ENCODE measurements at places on chromosomes 7 and 10. TPM values are rescaled to one million over a fixed set of nuclear protein-coding genes. Genes with fewer than 3 reads are reported as not detected.

- no peaks in the 10 kb centered on the region for H3K4me1 ChIP-seq
- no peaks in the 10 kb centered on the region for H3K27me3 ChIP-seq
- no peak overlapping the region for H3K27ac ChIP-seq
- no peak overlapping the region for H3K4me3 ChIP-seq
These were observed 13.8 kb downstream of the VWA2 start for GRCh38 chr10:114252883-114253282.

The DMBT1 gene
- not detected for total RNA-seq

GRCh38 chr10:111273635-111274034, 196.8 kb downstream of the ADRA2A start:
- no peak for DNase-seq
- no peak overlapping the region for H3K27ac ChIP-seq
- H3K4me1 ChIP-seq, result no peaks in the 10 kb centered on the region
- H3K36me3 ChIP-seq, result no peaks in the 10 kb centered on the region
- H3K27me3 ChIP-seq, result peaks cover 7% of the 10 kb centered on the region

- peaks cover 2% of the 10 kb centered on the region for H3K27me3 ChIP-seq
- no peaks in the 10 kb centered on the region for H3K36me3 ChIP-seq
- H3K4me3 ChIP-seq, result no peak overlapping the region
- H3K27ac ChIP-seq, result no peak overlapping the region
- DNase-seq, result no peak
- peaks cover 2% of the 10 kb centered on the region for H3K4me1 ChIP-seq
These were observed 264.6 kb downstream of the GRID1 start for GRCh38 chr10:86102031-86102430.

The FOXP2 gene
- not detected for total RNA-seq

- H3K36me3 ChIP-seq, result no peaks in the 10 kb centered on the region
- peak; percentile 32 for DNase-seq
- H3K4me1 ChIP-seq, result peaks cover 19% of the 10 kb centered on the region
- no peak overlapping the region for H3K27ac ChIP-seq
These were observed 19.2 kb upstream of the SMO start for GRCh38 chr7:129169171-129169671.

DNA sequence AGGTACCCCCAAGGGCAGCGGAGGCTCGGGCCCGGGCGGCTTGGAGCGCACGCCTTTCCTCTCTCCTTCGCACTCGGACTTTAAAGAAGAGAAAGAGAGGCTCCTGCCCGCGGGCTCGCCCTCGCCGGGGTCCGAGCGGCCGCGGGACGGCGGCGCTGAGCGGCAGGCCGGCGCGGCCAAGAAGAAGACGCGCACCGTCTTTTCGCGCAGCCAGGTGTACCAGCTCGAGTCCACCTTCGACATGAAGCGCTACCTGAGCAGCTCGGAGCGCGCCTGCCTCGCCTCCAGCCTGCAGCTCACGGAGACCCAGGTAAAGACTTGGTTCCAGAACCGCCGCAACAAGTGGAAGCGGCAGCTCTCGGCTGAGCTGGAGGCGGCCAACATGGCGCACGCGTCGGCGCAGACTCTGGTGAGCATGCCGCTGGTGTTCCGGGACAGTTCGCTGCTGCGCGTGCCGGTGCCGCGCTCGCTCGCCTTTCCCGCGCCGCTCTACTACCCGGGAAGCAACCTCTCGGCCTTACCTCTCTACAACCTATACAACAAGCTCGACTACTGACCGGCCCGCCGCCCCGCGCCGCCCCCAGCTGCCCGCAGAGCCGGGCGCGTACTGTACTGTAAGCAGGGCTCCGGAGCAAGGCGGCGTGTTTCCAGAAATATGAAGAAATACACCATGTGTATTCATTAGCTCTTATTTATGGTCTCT, 1.8 kb downstream of the HMX2 start:
- peaks cover 61% of the 10 kb centered on the region for H3K27me3 ChIP-seq
- DNase-seq, result peak; percentile 40

- H3K4me1 ChIP-seq, result peaks cover 39% of the 10 kb centered on the region
- DNase-seq, result no peak
- peak overlapping the region; percentile 99 for H3K27ac ChIP-seq
- peaks cover 40% of the 10 kb centered on the region for H3K36me3 ChIP-seq
These were observed 482 bp upstream of the ACTR3C start for GRCh38 chr7:150323682-150324372.

- H3K36me3 ChIP-seq, result peaks cover 5% of the 10 kb centered on the region
- no peak for DNase-seq
- no peak overlapping the region for H3K27ac ChIP-seq
- no peaks in the 10 kb centered on the region for H3K27me3 ChIP-seq
- no peak overlapping the region for H3K4me3 ChIP-seq
These were observed 76.1 kb downstream of the ZNF277 start for GRCh38 chr7:112282476-112283188.

GRCh38 chr7:75914655-75915415, at the start of gene POR:
POR (plus strand) TSS chr7:75915155; CDS start chr7:75954002, 38,847 bp downstream.
- DNase-seq, result peak; percentile 94
- peaks cover 26% of the 10 kb centered on the region for H3K4me1 ChIP-seq
- H3K27me3 ChIP-seq, result peaks cover 3% of the 10 kb centered on the region
- H3K36me3 ChIP-seq, result no peaks in the 10 kb centered on the region
- H3K27ac ChIP-seq, result peak within 1 kb of the TSS; percentile 91

GRCh38 chr10:77512219-77512578, 125.4 kb downstream of the KCNMA1 start:
- no peaks in the 10 kb centered on the region for H3K36me3 ChIP-seq
- H3K27ac ChIP-seq, result no peak overlapping the region
- no peak overlapping the region for H3K4me3 ChIP-seq
- H3K27me3 ChIP-seq, result peaks cover 3% of the 10 kb centered on the region
- no peaks in the 10 kb centered on the region for H3K4me1 ChIP-seq

GRCh38 chr7:52794621-52795020, 240.8 kb upstream of the POM121L12 start:
- no peaks in the 10 kb centered on the region for H3K27me3 ChIP-seq
- no peaks in the 10 kb centered on the region for H3K36me3 ChIP-seq
- no peaks in the 10 kb centered on the region for H3K4me1 ChIP-seq
- DNase-seq, result no peak
- H3K27ac ChIP-seq, result no peak overlapping the region
- no peak overlapping the region for H3K4me3 ChIP-seq
